Posterior vena cava (tissue), 2 donors: ENCODE measurements at places on chromosomes 12 and 14. TPM values are rescaled to one million over a fixed set of nuclear protein-coding genes. Genes with fewer than 3 reads are reported as not detected.

Gene LACRT
- not detected for total RNA-seq

Gene HCAR3
- total RNA-seq, result 0.37 TPM

Gene ANO4
- 0.83 TPM for total RNA-seq

Gene CDC42BPB
- 89.3 TPM for total RNA-seq

Gene TPH2
- total RNA-seq, result not detected

Gene DEGS2
- total RNA-seq, result 1.2 TPM

Gene CACNA1C
- total RNA-seq, result 71.8 TPM

Gene TAS2R31
- total RNA-seq, result 4.7 TPM

Gene THAP2
- total RNA-seq, result 3.9 TPM

Gene BDKRB2
- total RNA-seq, result 4.6 TPM

Gene ADCY6
- total RNA-seq, result 31.6 TPM

Gene LYZ
- total RNA-seq, result 50.3 TPM

Gene RNF212B
- total RNA-seq, result not detected

Gene KRT85
- total RNA-seq, result not detected

Gene GZMB
- 0.79 TPM for total RNA-seq

Gene ALX1
- not detected for total RNA-seq

Gene PPM1A
- total RNA-seq, result 45.3 TPM

Gene TUNAR
- total RNA-seq, result not detected

Gene CLEC1A
- total RNA-seq, result 5.2 TPM

Gene TEX22
- total RNA-seq, result 0.71 TPM

Gene RIPK3
- 9.2 TPM for total RNA-seq

Gene RND1
- 0.29 TPM for total RNA-seq

Gene ACSS3
- 13.5 TPM for total RNA-seq

Gene HRK
- not detected for total RNA-seq

Gene BCL2L14
- total RNA-seq, result not detected

Gene KLRB1
- total RNA-seq, result 1.0 TPM
